ENCODE measurements at places on chromosomes 5 and 9.

- DNase-seq = no peak
Observed at GRCh38 chr5:50724262-50724661, 57.8 kb downstream of the PARP8 start.

DNA sequence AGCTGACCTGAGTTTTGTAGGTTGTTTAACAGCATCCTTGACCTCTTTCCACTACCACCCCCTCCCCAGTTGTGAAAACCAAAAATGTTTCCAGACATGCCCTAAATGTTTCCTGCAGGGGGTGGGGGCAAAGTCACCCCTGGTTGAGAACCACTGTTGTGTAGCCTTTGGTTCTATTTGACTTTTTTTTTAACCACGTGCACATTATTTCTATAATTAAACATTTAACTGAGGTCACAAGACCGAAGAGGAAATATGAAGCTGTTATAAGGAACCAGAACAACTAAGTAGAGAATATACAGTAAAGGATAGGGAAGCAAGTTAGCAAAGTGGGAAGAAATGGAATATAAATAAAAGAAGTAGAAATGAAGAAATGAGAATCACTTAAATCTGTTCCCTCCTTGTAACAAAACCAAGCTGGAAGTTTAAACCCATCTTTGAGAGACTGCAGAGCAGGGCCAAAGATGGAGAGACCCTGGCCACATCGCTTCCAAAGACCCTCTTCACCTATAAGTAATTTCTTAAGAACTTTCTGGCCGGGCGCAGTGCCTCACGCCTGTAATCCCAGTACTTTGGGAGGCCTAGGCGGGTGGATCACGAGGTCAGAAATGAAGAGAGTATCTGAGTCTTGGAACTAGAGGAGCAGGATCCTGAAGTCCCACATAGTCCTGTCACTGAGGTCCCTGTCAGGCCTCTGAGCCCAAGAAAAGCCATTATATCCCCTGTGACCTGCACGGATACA is 14.4 kb downstream of the SIT1 start:
- no peak for DNase-seq

GRCh38 chr5:177957241-177957640 is 38.8 kb downstream of the PROP1 start:
- no peak for DNase-seq

DNA sequence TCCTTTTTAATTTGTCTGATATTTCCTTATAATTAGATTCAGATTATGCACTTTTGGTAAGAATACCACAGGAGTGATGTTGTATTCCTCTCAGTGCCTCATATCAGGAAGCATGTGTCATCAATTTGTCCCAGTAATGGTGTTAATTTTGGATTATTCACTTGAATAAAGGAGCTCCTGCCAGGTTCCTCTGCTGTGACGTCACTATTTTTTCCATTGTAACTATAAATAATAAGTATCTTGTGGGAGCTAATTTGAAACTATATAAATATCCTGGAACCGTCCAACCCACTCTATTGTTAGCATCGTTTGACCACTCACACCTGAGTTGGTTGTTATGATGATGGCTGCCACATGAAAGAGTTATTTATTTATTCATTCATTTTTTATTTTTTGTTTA is 107.9 kb downstream of the INVS start:
- no peak for DNase-seq

All from stimulated activated naive CD8-positive, alpha-beta T cell treated with anti-CD3 and anti-CD28 coated beads, Interleukin-15, amount 100 ng/mL, for 72 hours (primary cell).